Cardiac muscle cell (in vitro differentiated cells and primary cell): ENCODE measurements at places on chromosomes 6 and 20. TPM values are rescaled to one million over a fixed set of nuclear protein-coding genes. Genes with fewer than 3 reads are reported as not detected.

The SPINT3 gene
- not detected in 2 replicates for polyA plus RNA-seq

The CD93 gene
- 0.04 and 0.15 TPM in 2 replicates for polyA plus RNA-seq

The TAAR6 gene
- polyA plus RNA-seq = not detected in 2 replicates

The MEP1A gene
- not detected in 2 replicates for polyA plus RNA-seq
